ENCODE measurements at places on chromosomes 2 and 18.

- DNase-seq: peak; percentile 62
These were observed 44.3 kb upstream of the ZDBF2 start for GRCh38 chr2:206230060-206230762.

- no peak for DNase-seq
These were observed 30.6 kb downstream of the ARMC9 start for GRCh38 chr2:231228974-231229529.

- DNase-seq: no peak
These were observed 6.5 kb upstream of the LOXHD1 start for GRCh38 chr18:46663539-46663938.

DNA sequence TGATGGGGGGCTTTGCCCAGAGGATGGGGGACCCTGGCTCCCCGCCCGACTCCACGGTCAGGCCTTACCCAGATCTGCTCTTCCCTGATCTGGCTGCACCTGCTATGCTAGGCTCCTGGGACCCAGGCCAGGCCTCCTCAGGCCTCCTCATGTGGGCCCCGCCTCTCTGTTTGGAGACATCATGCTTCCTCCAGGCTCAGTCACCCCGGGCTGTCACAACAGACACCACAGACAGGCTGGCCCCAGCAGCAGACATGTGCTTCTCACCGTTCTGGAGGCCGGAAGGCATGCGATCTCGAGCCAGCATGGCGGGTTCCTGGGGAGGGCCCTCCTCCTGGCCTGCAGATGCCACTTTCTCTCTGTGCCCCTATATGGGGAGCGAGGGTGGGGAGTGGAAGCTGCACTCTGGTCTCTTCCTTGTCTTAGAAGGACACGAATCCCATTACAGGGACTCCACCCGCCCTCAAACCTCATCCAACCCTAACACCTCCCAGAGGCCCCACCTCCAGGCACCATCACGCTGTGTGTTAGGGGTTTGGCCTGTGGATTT lies 10.8 kb upstream of the NEU4 start:
- DNase-seq: no peak

DNA sequence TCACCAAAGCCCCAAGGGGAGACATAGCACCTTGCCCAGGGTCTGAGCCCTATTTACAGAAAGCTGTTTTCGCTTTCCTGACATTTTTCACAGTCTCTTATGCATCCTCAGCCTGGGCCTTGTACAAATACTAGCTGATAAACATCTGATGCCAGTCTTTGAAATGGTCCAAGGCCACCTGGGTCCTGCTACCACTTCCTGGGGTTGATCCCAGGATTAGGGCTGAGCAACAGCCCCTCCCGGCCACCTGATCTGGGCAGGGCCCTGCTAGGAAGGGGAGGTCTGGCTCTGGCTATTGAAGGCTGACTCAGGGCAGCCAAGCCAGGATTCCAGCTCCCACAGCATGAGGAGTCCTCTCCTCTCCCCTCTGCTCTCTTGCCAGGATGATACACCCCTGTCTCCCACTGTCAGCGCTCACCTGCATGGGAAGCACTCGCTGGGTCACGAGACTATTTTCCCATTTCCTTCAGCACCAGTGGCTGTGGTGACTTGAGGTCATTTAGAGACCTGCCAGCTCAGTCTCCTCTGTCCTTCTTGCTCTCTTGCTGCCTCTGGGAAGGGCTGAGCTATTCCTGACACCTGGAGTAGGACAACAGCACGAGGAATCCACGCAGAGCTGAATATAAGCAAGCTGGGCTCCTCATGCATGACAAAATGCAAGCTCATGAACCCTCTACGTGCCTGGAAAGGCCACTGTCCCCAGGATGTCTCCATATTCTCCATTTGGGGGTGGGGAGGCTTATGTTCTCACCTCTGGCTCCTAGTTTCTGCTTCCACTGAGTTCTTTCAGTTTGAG lies 53.0 kb upstream of the LGALSL start:
- no peak for DNase-seq

- no peak for DNase-seq
These were observed 41.5 kb downstream of the KANSL3 start for GRCh38 chr2:96596596-96596995.

Measured in NCI-H2107 (cell line).